MM.1S (cell line): ENCODE measurements at places on chromosomes 4 and X.

DNA sequence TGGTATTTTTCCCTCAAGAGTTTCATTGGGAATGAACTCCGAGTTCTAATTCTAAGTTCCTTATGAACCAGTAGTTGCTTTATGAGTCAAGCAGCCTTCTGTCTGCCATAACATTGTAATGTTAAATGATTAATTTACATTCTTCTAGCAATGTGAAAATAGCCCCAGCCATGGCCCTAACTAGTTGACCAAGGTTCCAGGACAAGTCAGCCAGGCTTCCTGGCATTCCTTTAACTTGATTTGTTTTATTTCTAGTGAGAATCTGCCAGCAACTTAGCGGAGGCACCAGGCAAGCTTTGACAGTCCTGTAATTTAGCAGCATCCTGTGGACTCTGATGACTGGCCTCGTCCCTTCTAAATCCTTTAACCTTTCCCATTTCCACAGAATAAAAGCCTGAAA is 69.0 kb downstream of the GLRA2 start:
- no peak overlapping the region for H3K4me3 ChIP-seq
- no peak for DNase-seq
- H3K27ac ChIP-seq, result no peak overlapping the region
- H3K4me1 ChIP-seq, result no peaks in the 10 kb centered on the region

GRCh38 chr4:166335256-166335938 is 462.4 kb downstream of the TLL1 start:
- peak overlapping the region; percentile 16; the same call in 1 of the 2 replicates for H3K27ac ChIP-seq
- no peaks in the 10 kb centered on the region for H3K36me3 ChIP-seq
- H3K27me3 ChIP-seq, result no peaks in the 10 kb centered on the region
- H3K4me1 ChIP-seq, result peaks cover 7% of the 10 kb centered on the region

DNA sequence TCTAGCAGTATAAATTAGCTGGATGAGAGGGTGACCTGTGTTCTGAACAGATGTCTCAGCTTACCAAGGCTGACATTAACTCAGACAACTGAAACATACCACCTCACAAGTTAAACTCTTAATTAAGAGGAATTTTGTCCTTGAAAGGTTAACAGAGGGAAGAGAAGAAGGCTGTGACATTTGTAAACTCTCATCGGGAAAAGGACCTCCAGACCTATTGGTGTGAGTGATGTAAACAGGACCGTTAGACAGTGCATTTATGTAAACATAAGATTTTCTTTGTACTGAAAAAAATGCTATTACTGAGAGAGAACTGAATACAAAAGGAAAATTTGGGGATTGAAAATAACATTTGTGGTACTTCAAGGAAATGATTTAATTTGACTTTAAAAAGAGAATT is 308.4 kb upstream of the DIAPH2 start:
- no peak overlapping the region for H3K27ac ChIP-seq
- peaks cover 9% of the 10 kb centered on the region for H3K4me1 ChIP-seq
- no peak for DNase-seq
- H3K27me3 ChIP-seq, result no peaks in the 10 kb centered on the region
- H3K36me3 ChIP-seq, result no peaks in the 10 kb centered on the region

DNA sequence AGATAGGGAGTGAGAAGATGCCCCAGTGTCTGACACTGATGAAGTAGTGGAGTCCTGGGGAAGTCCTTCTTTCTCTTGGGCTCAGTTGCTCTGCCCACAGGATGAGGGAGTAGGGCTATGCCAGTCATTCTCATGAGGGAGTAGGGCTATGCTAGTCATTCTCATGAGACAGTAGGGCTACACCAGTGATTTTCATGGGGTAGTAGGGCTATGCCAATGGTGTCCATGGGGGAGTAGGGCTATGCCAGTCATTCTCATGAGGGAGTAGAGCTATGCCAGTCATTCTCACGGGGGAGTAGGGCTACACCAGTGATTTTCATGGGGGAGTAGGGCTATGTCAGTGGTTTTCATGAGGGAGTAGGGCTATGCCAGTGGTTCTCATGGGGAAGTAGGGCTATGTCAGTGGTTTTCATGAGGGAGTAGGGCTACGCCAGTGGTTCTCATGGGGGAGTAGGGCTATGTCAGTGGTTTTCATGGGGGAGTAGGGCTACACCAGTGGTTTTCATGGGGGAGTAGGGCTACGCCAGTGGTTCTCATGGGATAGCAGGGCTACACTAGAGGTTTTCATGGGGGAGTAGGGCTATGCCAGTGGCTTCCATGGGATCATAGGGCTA is 43.3 kb upstream of the SOD3 start:
- DNase-seq, result no peak
- H3K27me3 ChIP-seq, result no peaks in the 10 kb centered on the region
- H3K27ac ChIP-seq, result no peak overlapping the region
- H3K36me3 ChIP-seq, result no peaks in the 10 kb centered on the region
- no peak overlapping the region for H3K4me3 ChIP-seq
